ENCODE measurements at places on chromosomes 5 and 9. TPM values are rescaled to one million over a fixed set of nuclear protein-coding genes. Genes with fewer than 3 reads are reported as not detected.

GARIN3 gene
- total RNA-seq = not detected

PCDHB6 gene
- 0.28 TPM for total RNA-seq

RFK gene
- 27.9 TPM for total RNA-seq

SEC61B gene
- total RNA-seq = 165 TPM

PCDHGB6 gene
- 2.5 TPM for total RNA-seq

INIP gene
- 24.9 TPM for total RNA-seq

CDH18 gene
- under 0.01 TPM for total RNA-seq

SMARCA2 gene
- total RNA-seq = 54.3 TPM

UGT3A1 gene
- not detected for total RNA-seq

C5orf58 gene
- not detected for total RNA-seq

RASEF gene
- under 0.01 TPM for total RNA-seq

JAKMIP2 gene
- under 0.01 TPM for total RNA-seq

C9 gene
- 0.28 TPM for total RNA-seq
